ENCODE measurements at places on chromosomes 2 and 18.

DNA sequence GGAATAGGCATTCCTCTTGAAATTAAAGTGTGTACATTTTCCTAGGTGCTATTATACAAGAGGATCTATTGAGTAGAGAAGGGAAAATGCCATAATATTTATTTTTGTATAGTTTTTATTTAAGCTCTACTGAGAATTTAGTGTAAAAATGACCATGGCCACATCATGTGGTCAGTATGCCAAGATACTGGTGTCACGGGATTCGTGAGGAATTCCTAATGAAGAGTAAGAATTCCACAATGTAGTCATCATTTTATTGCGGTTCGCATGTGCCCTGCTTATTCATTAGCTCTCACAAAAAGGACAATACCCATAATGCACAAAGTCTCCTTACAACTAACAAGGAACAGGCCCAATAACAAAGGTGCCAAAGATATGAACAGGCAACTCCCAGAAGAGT is 39.3 kb upstream of the PARD3B start:
- DNase-seq: no peak

DNA sequence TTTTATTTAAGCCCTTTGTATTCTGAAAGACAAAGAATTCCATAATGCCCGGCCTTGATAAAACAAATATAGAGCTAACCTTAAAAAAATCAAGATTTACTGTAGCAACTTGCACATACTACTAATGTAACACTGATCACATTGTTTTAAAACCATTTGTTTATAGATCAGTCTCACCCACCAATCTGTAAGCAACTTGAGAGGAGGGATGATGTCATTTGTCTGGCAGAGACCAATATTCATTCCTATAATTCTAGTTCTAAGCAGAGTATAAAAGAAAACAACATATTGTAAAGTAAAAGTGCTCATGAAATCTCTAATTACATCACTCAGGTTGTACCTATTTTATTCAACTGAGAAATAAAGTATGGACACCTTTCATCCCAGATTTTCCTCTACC is 380.6 kb downstream of the TGIF1 start:
- DNase-seq: no peak

DNA sequence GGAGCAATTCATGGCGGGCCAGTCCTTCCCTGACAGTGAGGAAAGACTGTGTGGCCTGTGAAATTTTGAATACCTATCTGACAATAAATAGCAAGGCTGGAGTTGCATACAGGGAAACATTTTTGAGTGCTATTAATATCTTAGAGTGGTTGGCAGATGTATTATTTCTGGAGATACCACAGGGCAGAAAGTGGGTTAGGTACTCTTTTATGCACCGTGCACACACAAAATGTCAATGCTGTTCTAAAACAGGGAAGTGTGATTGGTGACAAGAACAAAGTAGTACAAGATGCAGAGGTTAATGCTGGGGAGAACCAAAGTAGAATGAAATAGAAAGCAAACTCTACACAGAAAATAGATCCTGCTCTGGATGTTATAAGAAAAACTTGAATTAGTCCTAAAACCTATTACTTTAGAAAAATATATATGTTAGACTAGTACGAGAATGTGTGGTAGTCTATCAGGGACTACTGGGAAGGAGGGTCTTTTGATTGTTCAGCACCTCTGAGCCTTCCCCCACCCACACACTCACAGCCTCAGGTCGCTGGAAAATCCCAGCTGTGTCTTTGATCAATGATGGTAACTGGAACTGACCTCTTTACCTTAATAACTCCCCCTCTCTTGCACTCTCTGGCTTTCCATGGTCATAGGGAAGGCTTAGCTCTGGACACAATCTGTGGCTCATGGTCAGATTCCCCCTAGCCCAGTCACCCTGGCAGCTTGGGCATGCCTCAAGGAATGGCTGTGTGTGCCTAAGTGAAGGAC is 58.2 kb downstream of the SERPINB8 start:
- no peak for DNase-seq

DNA sequence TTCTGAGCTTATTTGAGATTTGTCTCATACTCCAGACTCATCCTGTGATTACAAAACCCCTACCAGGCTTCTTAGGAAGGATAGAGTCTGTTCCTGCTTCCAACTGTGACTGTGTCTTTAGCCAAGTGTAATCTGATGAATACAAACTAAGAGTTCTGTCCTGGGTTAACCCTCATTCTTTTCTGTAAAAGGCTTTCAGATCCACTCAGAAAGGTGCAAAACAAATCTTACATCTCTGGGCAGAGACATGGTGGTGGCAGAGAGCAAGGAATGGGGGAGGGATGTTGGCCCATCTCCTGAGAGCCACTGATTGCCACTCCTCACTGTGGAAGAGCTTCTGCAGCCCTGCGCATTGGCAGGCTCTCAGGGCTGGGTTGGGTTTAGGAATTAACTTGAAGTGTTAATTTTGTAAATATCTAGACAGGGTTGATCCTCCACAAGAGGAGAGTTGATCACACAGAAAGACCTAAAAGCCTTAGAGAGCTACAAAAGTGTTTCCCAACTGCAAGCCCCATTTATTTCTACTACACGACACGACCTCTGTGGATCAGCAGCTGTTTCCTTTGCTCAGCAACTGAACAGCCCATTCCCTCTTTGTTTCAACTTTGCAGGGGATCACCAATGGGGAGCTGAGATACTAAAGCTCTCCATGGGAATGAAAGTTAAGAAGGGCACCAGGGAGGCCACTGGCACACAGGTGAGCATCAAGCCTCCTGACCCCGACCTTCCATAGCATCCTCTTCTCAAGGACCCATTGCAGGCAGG is 23.7 kb upstream of the SPTBN1 start:
- DNase-seq: no peak

GRCh38 chr2:68832233-68832869 is 38.8 kb downstream of the BMP10 start:
- DNase-seq: peak; percentile 30

GRCh38 chr2:98585386-98585785 is 22.9 kb downstream of the COA5 start:
- DNase-seq: no peak

- no peak for DNase-seq
These were observed 98.6 kb upstream of the NFU1 start for GRCh38 chr2:69535817-69536241.

GRCh38 chr2:176152350-176153181 is 1.2 kb downstream of the HOXD4 start:
- no peak for DNase-seq

DNA sequence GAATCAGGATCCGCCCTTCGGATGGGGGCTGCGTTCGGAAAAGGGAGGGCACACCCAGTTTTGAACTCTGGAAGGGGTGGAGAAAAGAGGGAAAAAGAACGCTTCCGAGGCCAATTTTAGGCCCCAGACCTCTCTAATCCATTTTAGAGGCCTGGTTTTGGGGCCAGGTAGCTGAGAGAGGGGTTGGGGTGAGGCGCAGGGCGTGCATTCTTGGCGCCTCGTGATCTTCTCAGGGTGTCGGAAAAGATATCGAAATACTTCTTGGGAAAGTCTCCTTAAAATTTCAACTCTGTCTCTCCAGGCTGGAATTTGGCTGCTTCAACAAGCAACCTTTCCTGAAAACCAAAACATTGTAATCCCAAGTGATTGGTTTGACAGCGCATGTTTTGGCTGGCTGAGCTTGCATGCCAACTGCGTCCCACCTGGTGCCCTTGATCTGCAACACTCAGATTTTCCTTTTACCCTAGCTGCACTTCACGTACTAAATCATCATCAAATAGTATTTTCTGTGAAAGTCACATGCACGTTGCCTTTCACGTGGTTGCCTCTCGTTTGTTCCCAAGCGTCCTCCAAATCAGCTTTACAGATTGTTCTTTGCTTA is 864 bp upstream of the XPO1 start:
- DNase-seq: peak; percentile 65

DNA sequence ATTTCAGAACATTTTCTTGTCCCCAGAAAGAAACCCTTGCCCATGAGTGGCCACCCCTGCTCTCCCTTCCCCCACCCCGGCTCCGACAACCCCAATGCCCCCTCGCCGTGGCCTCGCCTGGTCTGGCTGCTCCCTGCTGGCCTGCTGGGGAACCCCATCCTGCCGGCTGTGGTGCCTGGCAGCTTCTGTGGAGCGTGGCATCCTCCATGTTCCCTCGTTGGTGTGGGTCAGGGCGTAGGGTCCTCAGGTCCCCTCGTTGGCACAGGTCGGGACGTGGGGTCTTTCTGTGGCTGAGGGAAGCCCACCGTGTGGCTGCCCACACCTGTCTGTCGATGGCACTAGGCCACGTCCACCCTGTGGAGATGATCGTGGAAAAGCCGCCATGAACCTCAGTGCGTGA is 61.9 kb downstream of the NFATC1 start:
- DNase-seq: no peak

DNA sequence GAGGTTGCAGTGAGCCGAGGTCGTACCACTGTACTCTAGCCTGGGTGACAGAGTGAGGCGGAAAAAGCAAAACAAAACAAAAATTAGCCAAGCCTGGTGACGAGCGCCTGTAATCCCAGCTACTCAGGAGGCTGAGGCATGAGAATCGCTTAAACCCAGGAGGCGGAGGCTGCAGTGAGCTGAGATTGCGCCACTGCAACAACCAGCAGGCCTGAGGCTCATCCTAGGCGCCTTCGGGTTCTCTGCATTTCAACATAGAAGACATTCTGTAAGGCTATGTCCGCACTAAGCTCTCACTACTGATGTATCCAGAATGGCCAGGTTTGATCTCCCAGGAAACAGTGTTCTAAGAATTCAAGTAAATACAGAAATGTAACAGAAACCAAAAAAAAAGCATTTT is 23.5 kb downstream of the PTPN2 start:
- no peak for DNase-seq

DNA sequence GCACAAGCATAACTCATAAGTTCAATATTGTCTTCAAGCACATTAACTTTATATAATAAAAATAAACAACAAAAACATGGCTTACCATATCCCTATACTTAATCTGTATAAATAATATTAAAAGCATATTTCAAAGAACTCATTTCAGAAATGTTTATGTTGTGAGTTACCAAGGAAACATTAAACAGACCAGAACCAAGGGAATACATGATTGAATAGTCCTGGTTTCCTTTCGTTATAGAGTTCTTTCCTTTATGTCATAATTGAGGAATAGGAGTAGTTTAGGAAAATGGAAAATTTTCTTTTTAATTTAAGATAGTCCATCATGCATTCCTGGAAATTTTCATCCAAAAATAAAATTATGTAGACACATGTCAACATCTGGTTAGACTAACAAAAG is 343.0 kb downstream of the ERBB4 start:
- no peak for DNase-seq

GRCh38 chr2:208529796-208530195 is 123.2 kb downstream of the PTH2R start:
- DNase-seq: no peak

GRCh38 chr2:181153886-181154285 is 173.5 kb downstream of the UBE2E3 start:
- no peak for DNase-seq

- peak; percentile 31 for DNase-seq
These were observed 216.3 kb downstream of the ANAPC1 start for GRCh38 chr2:111667542-111668273.

DNA sequence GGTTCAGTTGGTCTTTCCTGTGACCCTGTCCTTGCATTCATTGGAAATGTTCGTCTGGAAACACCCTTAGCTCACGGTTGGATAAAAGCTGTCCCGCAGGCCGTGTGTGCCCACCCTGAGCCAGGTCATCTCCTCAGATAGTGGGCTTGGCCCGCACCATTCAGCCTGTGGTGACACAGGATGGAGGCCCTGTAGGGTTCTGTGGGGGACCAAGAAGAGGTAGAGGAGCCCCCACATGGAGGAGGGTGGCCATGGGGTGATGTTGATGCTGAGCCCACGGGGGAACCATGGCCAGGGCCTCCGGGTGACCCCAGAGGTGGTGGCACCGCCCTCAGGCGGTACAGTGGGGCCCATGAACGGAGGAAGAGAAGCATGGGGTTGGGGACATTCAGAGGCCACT is 62.7 kb downstream of the ASAP2 start:
- DNase-seq: no peak

DNA sequence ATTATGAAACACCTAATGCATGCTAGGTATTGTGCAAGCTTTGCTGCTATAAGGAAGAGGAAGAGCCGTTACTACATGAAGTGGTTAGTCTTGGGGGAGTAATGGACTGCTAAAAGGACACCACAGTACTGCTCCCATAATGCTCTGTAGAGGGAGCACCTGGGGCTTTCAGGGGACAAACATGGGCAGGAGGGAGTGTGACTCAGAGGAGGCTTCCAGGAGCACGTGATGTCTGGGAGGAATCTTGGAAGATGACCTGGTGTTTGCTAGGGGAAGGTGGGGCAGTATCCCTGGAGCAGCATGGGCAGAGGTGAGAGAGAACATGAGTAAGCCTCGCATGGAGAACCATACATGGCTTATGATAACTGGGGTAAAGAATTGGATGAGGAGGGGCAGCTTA is 18.8 kb downstream of the MAPK4 start:
- DNase-seq: no peak

- no peak for DNase-seq
These were observed 78.4 kb upstream of the ATG16L1 start for GRCh38 chr2:233173115-233173514.

GRCh38 chr2:172397148-172397834 is 30.1 kb upstream of the ITGA6 start:
- DNase-seq: no peak

DNA sequence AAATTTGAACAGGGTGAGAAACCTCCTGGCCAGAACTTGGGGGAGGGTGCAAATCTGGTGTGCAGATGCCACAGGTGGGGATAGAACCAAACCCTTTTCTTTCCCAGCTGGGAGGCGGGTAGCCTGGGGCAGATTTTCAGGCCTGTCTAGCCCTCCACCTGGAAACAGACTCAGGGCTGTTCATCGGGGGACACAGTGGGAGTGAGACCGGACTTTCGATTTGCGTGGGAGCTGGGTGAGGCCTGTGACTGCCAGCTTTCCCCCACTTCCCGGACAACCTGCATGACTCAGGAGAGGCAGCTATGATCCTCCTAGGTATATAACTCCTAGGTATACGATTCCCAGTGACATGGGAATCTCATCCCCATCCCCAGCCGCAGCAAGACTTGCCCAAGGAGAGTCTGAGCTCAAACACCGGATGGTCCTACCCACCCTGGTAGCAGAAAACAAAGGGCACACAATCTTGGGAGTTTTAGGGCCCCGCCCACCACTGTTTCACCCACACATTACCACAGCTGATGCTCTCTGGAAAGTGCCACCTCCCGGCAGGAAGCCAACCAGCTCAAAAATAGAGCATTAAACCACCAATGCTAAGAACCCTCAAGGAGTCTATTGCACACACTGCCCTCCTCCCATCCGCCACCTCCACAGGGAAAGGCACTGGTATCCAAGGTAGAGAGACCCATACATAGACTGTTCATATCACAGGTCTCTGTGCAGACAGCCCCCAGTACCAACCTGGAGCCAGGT is 92.5 kb downstream of the BARD1 start:
- DNase-seq: no peak
